ENCODE measurements at places on chromosomes 1 and 21.

DNA sequence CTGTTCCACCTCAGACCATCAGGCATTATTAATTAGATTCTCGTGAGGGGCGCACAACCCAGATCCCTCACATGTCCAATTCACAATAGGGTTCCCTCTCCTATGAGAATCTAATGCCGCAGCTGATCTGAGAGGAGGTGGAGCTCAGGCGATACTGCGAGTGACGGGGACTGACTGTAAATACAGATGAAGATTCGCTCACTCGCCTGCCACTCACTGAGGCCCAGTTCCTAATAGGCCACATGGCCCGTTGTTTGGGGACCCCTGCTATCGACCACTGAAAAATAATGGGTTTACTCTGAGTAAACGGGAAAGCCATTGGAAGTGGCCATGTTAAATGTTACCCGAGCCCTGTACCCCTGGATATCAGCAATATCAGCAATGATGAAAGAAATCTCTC lies 65.9 kb downstream of the GRIK1 start:
- no peak for DNase-seq

GRCh38 chr1:220754212-220754917 lies 6.2 kb downstream of the MTARC2 start:
- DNase-seq: no peak

GRCh38 chr1:57722285-57722978 lies 298.6 kb upstream of the DAB1 start:
- DNase-seq: no peak

GRCh38 chr1:15412175-15412800 lies 2.6 kb downstream of the EFHD2 start:
- DNase-seq: peak; percentile 39

DNA sequence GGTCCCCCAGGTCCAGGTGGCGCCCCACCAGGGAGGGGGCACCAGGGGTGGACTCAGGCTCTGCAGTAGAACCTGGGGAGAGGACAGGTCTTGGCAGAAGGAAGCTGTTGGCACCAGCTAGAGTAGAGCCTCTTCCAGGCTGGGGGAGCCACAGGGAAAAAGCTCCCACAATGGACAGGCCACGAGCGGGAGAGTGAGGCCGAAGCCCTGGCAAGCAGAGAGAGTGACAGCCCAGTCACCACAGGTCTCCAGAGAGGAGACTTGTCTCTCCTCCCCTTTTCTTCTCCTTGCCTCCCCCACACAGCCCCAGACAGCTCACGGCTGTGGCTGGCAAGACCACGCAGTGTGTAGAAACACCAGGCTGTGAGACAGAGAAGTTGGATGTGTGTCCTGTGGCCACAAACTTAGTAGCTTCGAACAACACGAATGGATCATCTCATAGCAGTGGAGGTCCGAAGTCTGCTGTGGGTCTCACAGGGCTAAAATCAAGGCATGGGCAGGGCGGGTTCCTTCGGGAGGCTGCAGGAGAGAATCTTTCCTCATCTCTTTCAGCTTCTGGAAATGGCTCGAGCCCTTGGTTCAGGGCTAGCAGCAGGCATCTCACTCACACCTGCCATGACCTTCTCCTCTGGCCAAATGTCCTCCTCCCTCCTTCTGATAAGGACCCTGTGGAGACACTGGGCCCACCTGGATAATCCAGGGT lies 3.3 kb downstream of the KRTAP12-4 start:
- no peak for DNase-seq

DNA sequence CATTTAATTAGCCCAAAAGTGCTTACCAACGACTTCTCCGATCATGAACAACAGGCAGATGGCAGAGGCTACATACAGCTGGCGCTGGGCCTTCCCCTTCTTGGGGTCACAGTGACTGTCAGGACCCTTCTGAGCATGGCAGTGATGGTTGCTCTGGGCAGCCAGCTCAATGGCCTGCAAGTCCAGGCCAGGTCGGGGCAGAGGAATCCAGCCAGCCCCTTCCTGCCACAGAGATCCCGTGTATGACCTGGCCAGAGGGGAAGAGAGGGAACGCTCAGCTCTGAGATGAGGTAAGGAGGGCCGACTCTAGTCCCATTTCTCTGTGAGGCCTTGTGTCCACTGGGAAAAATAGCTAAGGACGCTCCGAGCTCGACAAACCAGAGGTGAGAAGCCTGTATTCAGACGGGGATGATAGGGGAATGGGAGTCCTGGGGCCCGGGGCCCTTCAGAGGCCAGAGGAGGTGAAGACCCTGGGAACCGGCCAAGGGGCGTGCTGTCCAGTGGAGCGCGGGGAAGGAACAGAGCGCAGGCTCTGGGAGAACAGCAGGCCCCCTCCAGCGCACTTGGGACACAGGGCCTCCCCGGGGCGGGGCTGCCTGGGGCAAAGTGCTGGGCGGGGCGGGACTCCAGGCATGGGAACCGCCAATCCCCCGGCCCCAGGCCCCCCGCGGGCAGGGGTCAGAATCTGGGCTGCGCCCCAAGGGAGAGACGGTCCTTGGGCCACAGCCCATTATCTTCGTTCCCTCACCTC lies 772 bp downstream of the SLC30A2 start:
- no peak for DNase-seq

DNA sequence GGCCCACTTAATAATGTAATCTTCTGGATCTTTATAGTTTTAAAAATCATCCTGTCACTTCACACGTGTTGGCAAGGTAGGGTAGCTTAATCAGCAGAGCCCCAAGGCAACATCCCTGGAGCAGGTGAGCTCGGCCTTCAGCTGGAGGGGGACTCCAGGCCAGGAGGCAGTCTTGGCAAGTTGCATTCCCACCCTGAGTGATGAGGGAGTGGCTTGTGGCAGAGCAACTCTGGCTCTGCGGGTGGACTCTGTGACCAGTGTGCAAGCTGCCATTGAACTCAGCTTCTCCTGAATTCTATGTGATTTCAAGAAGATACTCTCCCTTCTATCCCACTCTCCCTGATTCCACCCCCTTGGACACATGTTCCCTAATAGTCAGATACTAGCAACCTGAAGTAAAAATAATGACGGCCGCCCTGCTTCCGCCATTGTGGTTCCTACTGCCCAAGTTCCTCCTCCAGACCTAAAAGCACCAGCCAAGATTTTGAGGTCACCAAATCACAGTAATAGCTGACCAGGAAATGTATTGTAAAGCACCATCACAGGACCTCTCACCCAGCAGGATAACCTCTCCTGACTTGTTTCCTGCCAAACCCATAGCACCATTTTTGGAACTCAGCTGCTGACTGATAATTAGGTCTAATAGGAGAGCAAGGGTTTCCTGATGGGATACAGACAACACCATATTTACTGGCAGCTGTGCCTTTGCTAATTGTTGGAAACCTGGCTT lies 11.5 kb upstream of the LYST start:
- no peak for DNase-seq

GRCh38 chr1:70790232-70790923 lies 257.2 kb downstream of the PTGER3 start:
- no peak for DNase-seq

- no peak for DNase-seq
These were observed 185.7 kb downstream of the HIVEP3 start for GRCh38 chr1:41733021-41733420.

- DNase-seq: no peak
These were observed 112.3 kb upstream of the IRF2BP2 start for GRCh38 chr1:234722270-234722704.

DNA sequence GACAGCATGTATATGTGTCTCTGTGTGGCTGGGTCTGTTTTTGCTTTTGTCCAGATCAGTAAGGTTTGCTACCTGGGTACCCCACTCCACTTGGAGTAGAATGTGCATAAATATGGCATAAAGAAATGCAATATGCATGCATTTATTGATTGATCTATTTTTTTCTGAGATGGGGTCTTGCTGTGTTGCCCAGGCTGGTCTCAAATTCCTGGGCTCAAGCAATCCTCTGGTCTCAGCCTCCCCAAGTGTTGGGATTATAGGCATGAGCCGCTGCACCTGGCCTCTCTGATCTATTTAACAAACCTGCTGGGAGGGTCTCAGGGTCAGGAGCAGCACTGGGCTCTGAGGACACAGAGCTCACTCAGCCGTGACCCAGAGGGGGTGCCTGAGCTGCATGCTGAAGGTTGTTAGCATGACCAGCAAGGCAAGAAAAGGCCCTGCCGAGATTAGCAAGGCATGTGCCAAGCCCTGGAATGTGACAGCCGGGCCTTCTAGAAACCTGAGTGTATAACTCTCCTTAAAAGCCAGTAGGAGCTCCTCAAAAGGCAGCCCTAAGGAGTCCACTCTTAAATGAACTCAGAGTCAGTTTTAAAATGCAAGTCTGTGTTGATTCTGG lies 22.5 kb downstream of the PCSK9 start:
- DNase-seq: no peak

GRCh38 chr1:9341301-9341845 lies 48.7 kb downstream of the SPSB1 start:
- no peak for DNase-seq

DNA sequence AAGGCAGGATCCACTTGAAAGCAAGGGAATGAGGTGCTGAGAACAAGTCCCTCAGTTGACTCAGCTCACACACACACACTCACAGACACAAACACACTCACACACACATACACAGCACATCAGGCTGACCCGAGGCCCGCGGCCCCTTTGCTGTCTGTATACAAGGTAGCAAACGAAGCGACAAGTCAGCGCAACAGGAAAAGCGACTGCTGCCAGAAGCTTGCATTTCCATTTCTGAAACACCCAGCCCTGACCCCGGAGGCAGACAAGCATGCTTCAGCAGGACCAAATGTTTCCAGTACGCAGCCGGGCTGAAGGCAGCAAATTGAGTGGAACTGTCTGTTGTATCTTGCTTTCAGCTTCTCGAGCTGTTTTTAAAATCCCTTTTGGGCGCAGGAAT lies 501.6 kb downstream of the NPHP4 start:
- DNase-seq: no peak

DNA sequence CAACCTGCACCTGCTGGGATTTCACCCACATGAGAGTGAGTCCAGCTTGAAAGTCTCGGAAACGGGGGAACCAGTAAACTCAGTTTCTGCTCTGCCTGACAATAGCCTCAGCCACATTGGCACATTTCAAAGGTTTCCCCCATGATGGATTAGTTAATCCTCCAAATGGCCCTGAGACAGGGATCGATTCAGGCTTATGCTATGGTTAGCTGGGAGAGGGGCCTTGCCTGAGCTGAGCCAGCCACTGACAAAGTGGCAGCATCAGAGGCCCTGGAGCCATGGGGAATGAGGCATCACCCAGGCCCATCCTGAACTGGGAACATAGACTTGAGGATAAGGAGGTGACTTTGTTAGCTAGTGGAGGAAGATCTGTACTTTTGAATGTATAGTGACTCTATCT lies 2.9 kb upstream of the CLSTN1 start:
- DNase-seq: no peak

DNA sequence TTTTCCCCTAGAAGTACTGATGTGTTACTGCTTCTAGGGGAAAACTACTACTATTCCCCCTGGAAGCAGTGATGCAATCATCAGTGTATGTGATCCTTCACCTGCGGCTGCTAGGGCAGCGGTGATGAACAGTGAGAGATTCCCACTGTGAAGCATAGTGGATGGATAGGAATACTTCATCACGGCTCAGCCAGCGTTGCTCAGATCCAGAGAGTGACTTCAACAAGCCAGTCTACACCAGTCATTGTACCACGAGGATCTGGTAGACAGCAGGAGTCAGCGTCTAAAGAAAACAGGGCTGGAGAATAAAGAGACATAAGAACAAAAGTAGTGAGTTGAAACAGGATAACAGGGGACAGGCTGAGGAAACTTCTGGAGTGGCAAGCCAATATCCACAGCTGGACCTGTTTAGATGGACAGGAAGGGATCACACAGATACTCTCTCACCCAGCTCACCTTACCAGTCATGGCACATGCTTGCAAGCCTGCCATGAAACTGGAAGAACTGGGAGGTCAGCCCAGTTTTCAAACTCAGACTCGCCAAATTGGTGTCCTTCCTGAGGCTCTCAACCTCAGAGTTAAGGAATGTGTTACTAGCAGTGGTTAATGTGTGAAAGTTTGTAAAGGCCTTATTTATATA lies 42.4 kb upstream of the LRRC52 start:
- DNase-seq: no peak

- no peak for DNase-seq
These were observed 12.2 kb downstream of the TXNIP start for GRCh38 chr1:145983960-145984830.

- no peak for DNase-seq
These were observed at the start of gene FHL3 for GRCh38 chr1:38005195-38006007. Gene FHL3, minus strand, starts transcription at chr1:38005514. Its CDS starts 6,102 bp downstream, at chr1:37999412.

DNA sequence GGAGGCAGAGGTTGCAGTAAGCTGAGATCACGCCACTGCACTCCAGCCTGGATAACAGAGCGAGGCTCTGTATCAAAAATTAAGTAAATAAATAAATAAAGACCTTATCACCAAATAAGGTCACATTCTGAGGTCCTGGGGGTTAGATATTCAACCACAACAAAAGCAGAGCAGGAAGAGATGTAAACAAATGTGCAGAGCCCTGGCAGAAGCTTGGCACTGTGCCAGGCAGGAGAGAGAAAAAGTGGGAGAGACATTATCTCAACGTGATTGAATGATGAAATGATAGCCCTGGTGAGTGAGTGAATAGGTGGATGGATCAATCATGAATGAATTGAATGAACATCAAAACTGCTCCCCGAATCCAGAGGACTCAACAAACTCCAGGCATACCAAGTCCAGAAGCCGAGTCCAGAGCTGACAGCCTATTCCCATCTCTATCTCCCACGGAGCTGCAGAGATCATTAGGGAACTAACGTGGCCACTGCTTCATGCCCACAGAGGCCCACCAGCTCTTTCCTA lies 150.7 kb downstream of the TOMM20 start:
- no peak for DNase-seq

DNA sequence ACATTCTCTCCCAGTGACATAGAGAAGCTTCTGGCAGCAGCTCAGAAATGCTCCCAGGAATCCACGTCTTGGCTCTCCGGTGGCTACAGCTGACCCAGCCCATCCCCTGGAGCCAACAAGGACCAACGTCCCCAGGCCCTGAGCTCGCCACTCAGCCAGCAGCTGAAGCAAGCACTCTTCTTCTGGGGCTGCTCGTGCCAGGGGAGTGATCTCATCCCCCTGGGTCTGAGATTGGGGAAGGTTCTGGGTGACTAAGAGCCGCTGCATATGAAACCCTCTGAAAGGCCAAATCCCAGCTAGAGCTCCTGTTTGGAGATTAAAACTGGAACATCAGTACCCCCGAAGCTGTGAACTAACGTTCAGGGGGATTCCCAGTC lies 487.9 kb downstream of the NPHP4 start:
- no peak for DNase-seq

DNA sequence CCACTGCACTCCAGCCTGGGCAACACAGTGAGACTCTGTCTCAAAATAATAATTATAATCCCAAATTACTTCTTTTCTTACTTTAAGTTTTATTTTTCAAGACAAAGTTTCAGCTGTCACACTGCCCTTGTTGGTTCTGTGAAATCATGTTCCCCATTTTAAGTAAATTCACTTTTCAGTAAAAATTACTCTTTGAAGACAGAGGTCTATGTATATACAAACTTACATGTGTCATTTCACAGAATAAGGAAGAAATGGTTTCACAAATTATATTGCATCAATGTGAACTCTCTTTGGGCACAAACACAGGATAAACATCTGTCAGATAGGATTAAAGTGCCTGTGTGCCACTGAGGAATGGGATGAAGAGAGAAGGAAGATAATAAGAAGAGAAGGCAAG lies 33.1 kb upstream of the ETS2 start:
- no peak for DNase-seq
